Fibroblast of skin of back (primary cell): ENCODE measurements at places on chromosomes 1 and 21.

DNA sequence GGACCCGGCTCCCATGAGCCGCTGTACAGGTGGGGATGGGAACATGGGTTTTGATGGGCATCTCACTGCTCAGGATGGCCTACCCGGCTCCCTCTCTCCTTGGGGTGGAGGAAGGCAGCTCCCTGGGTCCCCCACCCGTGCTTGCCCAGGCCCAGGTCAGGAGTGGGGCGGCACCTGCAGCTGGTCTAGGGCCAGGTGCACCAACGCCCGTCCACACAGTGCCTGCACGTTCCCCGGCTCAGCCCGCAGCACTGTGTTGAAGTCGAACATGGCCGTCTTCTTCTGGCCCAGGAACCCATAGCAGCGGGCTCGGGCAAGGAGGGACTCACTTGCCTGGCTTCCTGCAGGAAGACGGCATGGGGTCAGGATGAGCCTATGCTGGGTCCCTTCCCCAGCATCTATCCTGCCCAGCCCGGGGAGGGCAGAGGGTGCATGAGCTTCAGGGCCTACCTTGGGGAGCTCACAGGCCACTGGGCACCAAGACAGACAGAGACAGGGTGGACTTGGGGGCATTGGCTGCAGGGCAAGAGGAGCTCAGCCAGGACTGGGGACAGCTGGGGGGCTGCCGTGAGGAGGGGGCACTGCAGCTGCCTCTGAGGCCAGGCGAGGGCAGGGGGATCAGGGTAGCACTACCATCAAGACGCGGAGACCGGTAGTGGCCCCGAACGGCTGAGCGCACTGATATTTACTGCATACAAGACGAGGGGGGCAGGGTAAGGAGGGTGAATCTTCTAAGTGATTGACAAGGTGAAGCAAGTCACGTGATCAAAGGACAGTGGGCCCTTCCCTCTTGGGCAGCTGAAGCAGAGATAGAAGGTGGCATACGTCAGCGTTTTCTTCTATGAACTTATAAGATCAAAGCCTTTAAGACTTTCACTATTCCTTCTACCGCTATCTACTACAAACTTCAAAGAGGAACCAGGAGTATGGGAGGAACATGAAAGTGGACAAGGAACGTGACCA, 17.8 kb downstream of the TTC34 start:
- no peak for DNase-seq

GRCh38 chr21:36696390-36697059, 2.4 kb upstream of the SIM2 start:
- DNase-seq = no peak

GRCh38 chr21:25979845-25980616, 190.5 kb downstream of the APP start:
- DNase-seq = no peak

DNA sequence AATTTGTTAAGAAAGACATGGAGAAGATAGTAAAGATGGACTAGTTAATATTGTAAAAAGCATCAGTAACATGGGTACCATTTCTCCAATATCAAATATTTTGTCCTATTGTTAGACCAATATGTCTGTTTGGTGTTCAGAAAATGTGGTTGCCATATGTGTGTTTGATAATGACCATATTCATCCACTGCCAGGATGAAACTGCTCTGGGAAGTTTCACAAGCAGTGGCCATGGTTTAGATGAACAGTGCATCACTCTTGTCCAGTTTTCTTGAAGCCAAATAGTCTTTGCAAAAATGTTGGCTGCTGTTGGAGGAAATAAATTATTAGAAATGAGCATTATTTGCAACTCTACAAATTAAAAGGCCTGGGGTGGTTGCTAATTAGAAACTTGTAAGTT, 333.8 kb downstream of the NUF2 start:
- no peak for DNase-seq

- peak; percentile 48 for DNase-seq
Observed at GRCh38 chr1:239976130-239976968, 115.3 kb upstream of the FMN2 start.

GRCh38 chr1:45395051-45395450, 54.8 kb upstream of the MUTYH start:
- no peak for DNase-seq

DNA sequence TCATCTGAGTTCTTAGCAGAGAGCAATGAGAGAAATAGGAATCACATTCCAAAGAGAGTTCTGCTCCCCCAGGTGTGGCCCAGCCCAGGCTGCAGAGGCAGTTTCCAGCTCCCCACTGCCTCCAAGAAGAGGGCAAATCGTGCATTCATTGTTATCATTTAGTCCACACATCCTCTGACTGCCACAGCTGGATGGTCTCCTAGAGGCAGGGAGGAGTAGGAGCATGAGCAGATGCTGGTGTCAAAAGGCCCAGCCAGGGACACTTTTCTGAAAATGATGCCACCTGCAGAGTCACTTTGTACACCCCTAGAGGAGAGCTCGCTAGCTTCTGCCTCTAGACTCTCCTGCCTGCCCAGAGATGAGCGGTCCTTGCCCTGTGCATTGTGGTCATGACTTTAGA, 33.6 kb upstream of the GNPAT start:
- DNase-seq = no peak

- DNase-seq = no peak
Observed at GRCh38 chr1:36937371-36937770, 96.9 kb downstream of the GRIK3 start.

- no peak for DNase-seq
Observed at GRCh38 chr1:221419513-221420095, 322.3 kb downstream of the DUSP10 start.

DNA sequence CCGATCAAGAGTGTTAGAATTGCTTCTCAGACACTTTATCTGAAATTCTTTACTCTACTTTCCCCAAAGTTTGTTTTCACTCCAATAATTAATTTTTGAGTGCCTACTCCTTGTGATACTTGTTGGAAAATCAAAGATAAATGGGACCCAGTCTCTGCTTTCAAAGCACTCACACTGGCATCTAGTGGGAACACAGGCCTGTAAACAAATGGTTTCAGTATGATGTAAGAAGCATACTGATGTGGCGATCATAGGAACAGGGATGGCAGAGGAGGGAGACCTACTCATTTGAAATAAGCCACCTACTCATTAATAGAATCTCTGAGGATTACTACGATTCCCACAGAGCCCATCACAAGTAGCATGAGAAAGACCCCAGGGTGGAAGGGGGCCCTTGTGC, 273.7 kb upstream of the ST6GALNAC5 start:
- DNase-seq = no peak

- DNase-seq = no peak
Observed at GRCh38 chr1:167297222-167298214, 76.8 kb downstream of the POU2F1 start.

- DNase-seq = no peak
Observed at GRCh38 chr1:58059789-58060188, 486.7 kb downstream of the OMA1 start.

DNA sequence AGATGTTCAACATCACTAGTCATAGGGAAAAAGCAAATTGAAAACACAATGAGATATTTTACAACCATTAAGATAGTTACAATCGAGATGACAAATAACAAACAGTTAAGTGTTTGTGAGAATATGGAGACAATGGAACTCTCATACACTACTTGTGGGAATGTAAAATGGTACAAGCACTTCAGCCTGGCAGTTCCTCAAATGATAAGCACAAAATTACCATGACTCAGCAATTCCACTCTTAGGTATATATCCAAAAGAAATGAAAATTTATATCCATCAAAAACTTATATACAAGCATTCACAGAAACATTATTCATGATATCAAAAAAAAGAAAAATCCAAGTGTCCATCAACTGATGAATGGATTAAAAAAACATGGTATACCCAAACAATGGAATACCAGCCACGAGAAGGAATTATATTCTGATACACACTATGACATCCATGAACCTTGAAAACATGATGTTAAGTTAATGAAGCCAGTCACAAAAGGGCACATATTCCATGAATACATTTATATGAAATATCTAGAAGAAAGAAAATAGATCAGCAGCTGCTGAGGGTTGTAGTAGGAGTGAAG, 76.4 kb downstream of the EVI5 start:
- no peak for DNase-seq

GRCh38 chr1:227316456-227316855, 1.8 kb downstream of the CDC42BPA start:
- no peak for DNase-seq

DNA sequence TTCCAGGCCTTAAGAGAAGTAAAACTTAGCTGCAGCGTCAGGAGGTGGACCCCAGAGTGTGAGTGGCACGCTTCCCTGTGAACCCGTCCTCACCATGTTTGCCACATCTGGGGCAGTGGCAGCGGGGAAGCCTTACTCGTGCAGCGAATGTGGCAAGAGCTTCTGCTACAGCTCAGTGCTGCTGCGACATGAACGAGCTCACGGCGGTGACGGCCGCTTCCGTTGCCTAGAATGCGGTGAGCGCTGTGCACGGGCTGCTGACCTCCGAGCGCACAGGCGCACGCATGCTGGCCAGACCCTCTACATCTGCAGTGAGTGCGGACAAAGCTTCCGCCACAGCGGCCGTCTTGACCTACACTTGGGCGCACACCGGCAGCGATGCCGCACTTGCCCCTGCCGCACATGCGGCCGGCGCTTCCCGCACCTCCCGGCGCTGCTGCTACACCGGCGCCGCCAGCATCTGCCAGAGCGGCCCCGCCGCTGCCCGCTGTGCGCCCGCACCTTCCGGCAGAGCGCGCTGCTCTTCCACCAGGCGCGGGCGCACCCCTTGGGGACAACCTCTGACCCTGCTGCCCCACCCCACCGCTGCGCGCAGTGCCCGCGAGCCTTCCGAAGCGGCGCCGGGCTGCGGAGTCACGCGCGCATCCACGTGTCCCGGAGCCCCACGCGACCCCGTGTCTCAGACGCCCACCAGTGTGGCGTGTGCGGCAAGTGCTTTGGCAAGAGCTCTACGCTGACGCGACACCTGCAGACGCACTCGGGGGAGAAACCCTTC, 9.3 kb downstream of the ZNF672 start:
- DNase-seq = no peak

DNA sequence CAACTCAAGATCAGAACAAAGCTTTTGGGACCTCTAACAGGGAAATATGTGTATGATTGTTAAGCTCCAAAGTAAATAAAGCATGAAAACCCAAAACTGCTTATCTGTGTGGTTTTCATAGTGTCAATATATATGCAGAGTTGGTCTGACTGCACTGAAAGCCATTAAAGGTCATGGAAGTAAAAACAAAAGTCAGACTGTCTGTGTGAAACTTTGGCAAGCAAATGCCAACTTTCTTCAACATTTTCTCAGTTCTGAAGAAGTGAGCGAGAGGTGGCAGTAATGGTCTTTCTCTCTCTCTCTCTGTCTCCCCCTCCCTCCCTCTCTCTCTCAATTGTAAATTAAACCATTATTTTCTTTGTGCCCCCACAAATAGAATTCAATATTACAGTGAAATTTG, 100.1 kb upstream of the S1PR1 start:
- peak; percentile 15 for DNase-seq

- DNase-seq = no peak
Observed at GRCh38 chr1:33727310-33727709, 136.6 kb upstream of the HMGB4 start.
